ENCODE measurements at places on chromosomes 11 and 22. TPM values are rescaled to one million over a fixed set of nuclear protein-coding genes. Genes with fewer than 3 reads are reported as not detected.

GRCh38 chr11:32312865-32313403 is 122.4 kb downstream of the WT1 start:
- DNase-seq: peak; percentile 52
- H3K36me3 ChIP-seq: no peaks in the 10 kb centered on the region
- H3K27ac ChIP-seq: no peak overlapping the region

DNA sequence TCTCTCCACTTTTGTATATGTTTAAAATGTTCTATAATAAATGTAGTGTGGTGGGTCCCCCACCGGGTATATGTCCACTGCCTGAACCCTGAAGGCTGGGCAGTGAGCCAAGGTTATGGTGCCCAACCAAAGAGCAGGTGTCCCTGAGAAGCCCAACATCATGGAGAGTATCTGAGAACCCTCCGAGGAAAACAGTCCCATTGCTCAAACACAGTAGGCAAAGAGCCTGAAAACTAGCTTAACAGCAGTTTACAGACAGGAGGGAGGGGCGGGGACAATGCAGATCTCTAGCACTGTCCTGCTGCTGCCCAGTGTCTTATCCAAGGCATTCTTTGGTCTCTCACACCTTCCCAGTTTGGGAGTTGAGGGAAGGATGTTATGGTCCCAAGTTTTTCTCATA is 91.0 kb downstream of the TMPRSS5 start:
- H3K4me1 ChIP-seq: no peaks in the 10 kb centered on the region
- H3K27me3 ChIP-seq: no peaks in the 10 kb centered on the region

Gene EFEMP2
- total RNA-seq: 69.2 TPM

Gene RIMBP3B
- 0.28 TPM for total RNA-seq

Data from IMR-90 (cell line).